H7 (cell line): ENCODE measurements at places on chromosomes 3 and 15. TPM values are rescaled to one million over a fixed set of nuclear protein-coding genes. Genes with fewer than 3 reads are reported as not detected.

GRCh38 chr3:149443545-149443912 is 31.0 kb upstream of the TM4SF4 start:
- no peak for DNase-seq

- no peak for DNase-seq
Observed at GRCh38 chr15:40844696-40845030, 815 bp downstream of the SPINT1 start.

GRCh38 chr15:99073008-99073717 is 31.7 kb upstream of the SYNM start:
- peak; percentile 29 for DNase-seq

DNA sequence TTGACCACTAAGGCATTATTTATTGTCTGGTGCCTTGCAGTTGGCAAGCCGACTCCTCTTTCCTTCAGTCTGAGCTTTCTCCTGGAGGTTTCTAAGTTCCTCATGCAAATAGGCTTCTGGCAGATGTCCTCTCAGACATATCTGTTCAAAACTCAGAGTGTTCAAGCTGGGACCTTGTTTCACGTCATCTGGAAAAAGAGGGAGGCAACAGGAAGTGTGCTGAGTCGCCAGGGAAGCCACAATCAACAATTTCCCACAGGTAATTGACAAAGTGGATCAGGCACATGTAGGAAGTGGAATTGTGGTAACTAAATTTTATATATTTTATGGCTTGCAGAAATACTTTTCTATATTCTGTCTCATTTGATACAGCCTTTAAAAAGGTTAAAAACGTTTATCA is 14.6 kb downstream of the SCG5 start:
- no peak for DNase-seq

DNA sequence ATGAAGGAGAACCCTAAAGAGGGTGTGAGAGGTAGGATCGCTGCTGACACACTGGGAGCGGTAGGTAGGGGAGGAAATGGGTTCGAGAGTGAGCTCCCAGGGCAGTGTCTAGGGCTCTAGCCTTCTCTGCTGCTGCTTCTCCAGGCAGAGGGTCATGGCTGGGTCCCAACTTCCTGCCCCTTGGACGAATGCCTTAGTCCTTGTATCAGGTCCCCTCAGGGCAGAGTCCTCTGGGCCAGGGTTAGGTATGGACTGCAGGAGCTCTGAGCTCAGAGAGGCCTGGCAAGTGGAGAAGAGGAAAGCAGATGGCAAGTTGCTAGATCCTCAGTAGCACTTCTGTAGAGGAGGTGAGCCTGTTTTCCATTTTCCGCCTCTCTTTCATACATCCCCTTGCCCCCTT is 2.9 kb downstream of the CORO2B start:
- DNase-seq = no peak

- no peak for DNase-seq
Observed at GRCh38 chr3:31543375-31543774, 10.7 kb downstream of the STT3B start.

DNA sequence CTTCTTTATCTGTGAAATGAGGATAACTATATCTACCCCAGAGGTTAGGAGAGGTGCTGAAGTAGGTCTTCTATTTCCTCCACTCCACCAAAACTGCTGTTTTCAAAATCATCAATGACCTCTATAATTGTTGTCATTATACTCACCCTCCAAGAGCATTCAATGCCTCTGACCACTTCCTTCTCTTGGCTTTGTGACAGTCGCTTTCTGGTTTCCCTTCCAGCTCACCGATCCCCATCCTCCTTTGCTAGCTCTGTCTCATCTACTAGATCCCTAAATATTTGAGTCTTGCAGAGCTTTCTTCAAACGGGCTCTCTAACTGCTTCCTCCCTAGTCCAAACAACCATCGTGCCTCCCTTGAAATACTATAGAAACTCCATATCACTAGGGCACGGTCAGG is 153.5 kb downstream of the RPLP1 start:
- no peak for DNase-seq

DNA sequence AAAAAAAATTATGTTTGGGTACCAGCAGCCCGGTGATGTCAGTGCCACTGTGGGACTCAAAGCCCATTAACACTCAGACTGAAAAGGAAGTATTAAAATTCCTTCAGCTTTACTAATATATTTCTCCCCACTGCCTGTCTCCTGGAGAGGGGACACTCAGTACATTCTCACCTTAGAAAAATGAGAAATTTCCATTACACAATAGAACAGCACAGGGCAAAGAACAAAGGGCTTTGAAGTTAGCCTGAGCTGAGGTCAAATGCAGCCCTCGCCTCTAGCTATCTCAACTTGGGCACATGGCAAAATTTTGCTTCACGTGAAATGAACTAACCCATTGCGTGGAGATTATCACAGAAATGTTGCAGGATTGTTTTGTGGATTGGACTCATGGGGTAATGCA is 80.8 kb downstream of the RARB start:
- no peak for DNase-seq

DNA sequence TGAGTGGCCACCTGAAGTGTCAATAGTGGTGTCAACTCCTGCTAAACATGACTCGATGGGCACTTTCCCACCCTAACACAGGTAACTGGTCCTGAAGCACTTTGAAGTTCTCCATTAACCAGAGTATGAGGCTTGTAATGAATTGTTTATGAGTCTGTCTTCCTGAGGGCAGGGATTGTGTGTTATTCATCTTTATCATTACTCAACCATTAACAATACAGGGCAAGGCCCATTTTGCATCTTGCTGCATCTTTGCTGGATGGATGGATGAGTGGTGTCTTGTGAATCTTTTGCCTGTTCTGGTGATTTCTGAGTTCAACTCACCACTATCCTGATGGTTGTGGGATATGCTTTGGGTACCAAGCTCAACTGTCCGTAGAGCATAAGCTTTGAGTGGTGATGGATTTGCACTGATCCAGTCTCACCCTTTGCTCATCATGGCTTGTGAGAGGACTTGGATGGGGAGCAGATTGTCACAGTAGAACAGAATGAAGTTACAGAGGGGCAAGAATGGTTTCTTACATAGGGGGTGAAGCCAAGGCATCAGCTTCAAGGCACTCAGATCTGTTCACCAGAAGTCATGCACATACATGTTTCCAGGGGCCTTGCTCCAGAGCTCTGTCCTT is 22.3 kb upstream of the EPB42 start:
- no peak for DNase-seq

GRCh38 chr3:186219211-186219638 is 110.3 kb upstream of the ETV5 start:
- DNase-seq = peak; percentile 32

The SOX14 gene
- 0.52 and 1.2 TPM in 2 replicates for total RNA-seq

The GOLGA8T gene
- total RNA-seq = 0.35 and 1.1 TPM in 2 replicates

The FGF12 gene
- 9.6 and 12.6 TPM in 2 replicates for total RNA-seq

The CADPS gene
- total RNA-seq = 5.2 and 7.1 TPM in 2 replicates

The GABRA5 gene
- total RNA-seq = 18.6 and 18.7 TPM in 2 replicates
